RWPE1 (cell line): ENCODE measurements at places on chromosomes 13 and 19.
A peak's percentile ranks its signal among the peaks of the same experiment; 100 is the strongest.

DNA sequence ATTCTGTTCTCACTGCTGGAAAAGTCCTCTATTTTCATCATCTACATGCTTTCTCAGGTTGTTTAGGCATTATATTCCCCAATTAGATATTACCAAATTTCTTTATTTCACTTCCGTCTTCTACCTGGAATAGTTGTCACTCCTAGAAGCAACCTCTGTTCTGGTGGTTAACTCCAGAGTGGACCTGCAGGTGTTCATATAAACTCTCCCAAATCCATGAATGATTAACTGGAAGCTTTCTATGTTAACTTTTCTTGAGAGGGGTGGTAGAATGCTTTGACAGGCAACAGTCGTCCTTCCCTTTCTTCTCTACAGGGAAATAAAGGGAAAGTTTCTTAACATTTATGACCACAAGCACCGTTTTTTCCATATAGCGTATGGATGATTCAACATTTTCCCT lies 48.4 kb upstream of the UFM1 start:
- no peak for DNase-seq

DNA sequence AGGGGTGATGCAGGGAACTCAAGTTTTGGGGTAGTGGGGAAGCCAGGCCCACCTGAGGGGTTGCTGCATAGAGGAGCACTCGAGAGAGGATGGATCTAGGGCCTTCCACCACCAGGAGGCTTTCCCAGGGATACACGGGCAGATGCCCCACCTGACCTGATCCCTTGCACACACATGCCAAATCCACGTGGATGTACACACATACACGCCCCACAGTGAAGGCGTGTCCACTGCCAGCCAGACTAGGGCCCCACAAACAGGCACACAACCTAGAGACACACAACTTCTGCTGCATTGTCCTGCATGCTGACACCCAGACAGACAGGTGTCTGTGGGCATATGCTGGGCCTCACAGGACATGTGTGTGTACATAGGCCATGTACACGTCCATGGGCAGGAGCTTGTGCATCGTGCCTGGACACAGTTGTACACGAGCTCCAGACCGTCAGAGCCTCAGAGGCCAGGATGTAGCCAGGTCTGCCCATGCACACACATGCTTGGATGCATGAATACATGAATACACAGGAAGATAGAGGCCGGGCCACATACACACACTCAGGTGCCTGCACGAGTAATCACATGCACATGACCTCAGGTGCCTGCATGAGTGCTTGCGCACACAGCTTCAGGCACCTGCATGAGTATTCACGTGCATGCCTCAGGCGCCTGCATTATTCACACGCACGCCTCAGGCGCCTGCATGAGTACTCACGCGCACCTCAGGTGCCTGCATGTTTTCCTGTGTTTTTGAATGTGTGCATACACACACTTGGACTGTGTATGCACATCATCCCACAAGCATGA lies 8.9 kb downstream of the CCDC97 start:
- no peak for DNase-seq

- DNase-seq = no peak
Measured at GRCh38 chr19:43534816-43535761, 2.1 kb downstream of the ZNF575 start.

DNA sequence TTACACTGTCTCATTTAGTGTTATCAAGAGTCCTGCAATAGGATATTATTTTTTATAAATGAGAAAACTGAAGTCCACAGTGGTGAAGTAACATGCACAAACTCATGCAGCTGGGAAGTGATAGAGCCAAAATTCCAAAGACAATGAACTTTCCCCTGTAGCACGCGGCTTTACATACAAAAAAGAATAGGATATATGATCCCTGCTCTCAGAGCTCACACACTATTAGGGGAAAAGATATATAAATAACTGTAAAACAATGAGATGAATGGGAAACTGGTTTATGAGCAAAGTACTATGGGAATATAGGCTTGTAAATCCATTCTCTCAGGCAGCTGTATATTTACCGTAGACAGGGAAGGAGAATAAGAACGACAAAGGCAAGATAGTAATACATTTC lies 39.7 kb downstream of the THSD1 start:
- no peak for DNase-seq

DNA sequence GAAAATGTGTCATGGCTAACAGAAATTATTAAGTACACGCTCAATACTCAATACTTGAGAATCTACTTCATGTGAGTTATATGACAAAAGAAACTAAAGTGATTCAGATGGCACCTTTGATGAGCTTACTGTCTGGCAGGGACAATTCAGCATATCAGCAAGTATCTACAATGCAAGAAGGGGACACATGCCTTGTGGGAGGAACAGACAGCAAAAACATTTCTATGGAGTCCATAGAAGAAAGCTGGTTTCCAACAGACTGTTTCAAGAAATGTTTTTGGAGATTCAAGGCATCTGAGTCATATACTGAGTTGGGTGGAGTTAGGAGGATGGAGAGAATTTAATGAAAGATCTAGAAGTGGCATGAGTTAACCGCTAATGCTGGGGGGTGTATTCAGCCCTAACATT lies 54.7 kb downstream of the MBNL2 start:
- no peak for DNase-seq

GRCh38 chr13:98261165-98261702 lies 84.2 kb upstream of the RNF113B start:
- DNase-seq = no peak

GRCh38 chr13:107866941-107867623 lies 348.3 kb downstream of the LIG4 start:
- no peak for DNase-seq

DNA sequence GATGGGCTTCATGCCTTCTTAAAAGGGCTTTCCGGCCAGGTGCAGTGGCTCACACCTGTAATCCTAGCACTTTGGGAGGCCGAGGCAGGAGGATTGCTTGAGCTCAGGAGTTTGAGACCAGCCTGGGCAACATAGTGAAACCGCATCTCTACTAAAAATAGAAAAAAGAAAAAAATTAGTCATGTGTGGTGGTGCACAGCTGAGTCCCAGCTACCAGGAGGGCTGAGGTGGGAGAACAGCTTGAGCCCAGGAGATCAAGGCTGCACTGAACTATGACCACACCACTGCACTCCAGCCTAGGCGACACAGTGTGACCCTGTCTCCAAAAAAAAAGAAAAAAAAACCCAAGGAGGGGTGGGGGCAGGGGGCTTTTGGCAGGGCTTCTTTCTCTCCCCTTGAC lies 7.2 kb downstream of the CARS2 start:
- no peak for DNase-seq

GRCh38 chr19:41427647-41428480 lies 690 bp upstream of the B3GNT8 start:
- peak; percentile 27 for DNase-seq

DNA sequence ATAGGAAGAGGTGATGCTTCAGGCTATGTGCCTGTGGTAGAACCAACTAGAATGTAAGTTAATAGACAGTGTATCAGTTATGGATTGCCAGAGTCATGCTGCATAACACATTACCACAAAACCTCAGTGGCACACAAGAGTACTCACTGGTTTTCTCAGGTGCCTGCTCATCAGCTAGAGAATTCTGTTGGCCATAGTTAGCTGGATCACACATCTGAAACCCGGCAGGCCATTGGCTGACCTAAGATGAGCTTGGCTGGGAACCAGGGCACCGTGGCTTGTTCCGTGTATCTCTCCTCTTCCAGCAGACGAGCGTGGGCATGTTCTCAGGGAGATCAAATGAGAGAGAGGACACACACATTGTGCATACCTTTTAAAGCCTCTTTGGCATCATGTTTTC lies 76.7 kb downstream of the TEX26 start:
- DNase-seq = peak; percentile 25

DNA sequence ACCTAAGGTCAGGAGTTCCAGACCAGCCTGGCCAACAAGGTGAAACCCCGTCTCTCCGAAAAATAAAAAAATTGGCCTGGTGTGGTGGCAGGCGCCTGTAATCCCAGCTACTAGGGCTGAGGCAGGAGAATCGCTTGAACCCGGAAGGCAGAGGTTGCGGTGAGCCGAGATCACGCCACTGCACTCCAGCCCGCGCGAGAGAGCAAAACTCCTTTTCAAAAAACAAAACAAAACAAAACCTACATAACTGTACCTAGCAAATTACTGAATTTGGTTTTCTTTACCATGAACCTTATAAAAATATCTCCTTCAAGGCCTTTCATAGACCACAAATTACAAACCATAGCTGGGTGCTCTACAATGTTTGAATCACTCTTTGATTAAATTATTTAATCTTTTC lies 760 bp downstream of the ZNF91 start:
- no peak for DNase-seq

GRCh38 chr19:29813642-29814041 lies 1.9 kb downstream of the CCNE1 start:
- DNase-seq = no peak

- no peak for DNase-seq
Measured at GRCh38 chr13:58619396-58620113, 988.0 kb downstream of the PCDH17 start.

- peak; percentile 17 for DNase-seq
Measured at GRCh38 chr19:41249707-41250423, 14.3 kb upstream of the HNRNPUL1 start.
